Calu3 (cell line): ENCODE measurements at places on chromosomes 7 and 10. TPM values are rescaled to one million over a fixed set of nuclear protein-coding genes. Genes with fewer than 3 reads are reported as not detected.

- no peak for DNase-seq
These were observed 14.5 kb downstream of the GPR146 start for GRCh38 chr7:1058821-1059199.

DNA sequence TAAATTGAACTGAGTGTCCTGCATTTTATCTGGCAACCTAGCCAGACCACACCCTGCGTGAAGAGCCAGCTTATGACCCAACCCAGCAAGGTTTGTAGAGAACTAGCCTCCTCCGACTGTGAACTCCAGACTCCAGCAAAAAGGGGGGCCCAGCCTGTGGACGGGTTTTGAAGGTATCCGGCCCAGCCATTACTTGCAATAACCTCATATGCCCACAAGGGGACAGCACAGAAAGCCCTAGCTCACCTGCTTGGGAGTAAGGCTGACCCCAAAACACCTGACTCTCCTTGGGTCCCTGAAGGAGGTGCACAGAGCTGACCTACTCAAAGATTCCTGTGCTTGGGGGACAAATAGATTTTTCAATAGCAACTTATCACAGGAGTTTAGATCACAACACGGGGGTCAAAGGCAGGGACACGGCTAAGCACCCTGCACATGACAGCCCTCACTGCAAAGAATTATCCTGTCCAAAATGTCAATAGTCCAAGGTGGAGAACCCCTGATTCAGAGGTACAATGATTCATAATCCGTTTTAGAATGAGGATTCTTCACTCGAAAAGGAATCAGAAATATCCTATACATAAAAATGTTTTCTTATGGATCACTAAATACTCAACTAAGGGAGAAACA, 4.6 kb downstream of the TRPV6 start:
- peak; percentile 63 for DNase-seq

- no peak for DNase-seq
These were observed 172.1 kb downstream of the SLC16A9 start for GRCh38 chr10:59537501-59537900.

- no peak for DNase-seq
These were observed 204.2 kb downstream of the DYNC1I1 start for GRCh38 chr7:95976369-95977060.

- no peak for DNase-seq
These were observed 270.8 kb downstream of the ELFN1 start for GRCh38 chr7:1940863-1941262.

DNA sequence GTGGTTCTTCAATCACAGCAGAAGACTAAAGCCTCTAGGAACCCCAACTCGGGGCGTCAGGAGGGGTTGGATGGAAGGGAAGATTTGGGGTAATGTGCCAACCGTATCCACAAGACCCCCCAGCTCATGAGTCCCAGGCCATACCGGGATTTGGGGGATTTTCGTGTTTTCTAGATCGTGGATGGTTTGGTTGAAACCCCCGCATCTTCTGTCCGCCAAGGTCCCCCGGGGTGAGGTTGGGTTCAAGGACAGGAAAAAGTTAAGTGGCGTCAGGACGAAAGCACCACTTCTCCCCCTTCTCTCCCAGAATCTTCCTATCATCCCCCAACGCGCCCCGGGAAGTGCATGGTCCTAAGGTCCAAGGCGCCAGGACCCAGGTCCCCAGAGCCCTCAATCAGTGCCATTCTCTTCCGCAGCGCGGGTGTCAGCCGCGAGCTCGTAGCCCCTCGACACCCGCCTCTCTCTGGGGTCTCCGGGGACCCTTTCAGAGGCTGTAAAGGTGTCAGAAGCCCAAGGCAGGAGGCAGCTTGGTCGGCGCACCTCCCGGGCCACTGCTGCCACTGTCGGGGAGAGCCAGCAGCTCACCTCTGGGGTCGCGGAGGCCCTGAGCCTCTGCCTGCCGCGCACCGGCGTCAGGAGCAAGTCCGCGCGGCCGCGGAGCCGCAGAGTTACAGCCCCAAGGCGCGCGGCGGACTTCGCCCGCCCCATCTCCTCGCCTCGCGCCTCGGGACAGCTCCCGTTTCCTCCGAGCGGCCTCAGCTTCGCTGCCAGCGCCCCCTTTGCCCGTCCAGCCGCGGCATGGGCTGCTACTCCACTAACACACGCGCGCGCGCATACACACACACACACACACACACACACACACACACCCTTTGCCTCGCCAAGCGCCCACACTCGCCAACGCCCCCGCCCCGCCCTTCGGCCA, 1.5 kb downstream of the MKX start:
- DNase-seq = peak; percentile 39

- DNase-seq = no peak
These were observed 122.8 kb downstream of the KAT6B start for GRCh38 chr10:74949034-74949832.

DNA sequence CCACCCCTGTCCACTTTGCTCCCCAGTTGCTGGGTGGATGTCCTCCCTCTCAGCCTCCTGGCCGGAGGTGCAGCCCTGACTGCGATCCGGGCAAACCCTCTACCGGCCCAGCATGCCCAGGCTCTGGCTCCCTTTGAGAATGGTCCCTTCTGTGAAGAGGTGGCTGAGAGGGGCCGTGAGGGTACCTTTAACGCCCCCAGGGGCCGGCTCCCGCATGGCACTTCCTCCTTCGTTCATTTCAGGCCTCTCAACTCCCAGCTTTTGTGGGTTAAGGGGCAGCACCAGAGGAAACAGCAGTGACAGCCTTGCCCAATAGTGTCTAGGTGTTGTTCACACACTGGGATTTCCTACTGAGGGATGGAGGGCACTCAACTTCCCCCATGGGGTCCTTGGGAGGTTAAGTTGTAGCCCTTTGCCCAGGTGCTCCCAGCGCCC, 33.2 kb upstream of the HABP2 start:
- DNase-seq = no peak

GRCh38 chr10:128868481-128868880, 598.6 kb upstream of the MGMT start:
- no peak for DNase-seq

GRCh38 chr7:16091701-16092310, 329.5 kb downstream of the CRPPA start:
- no peak for DNase-seq

- DNase-seq = no peak
These were observed 116.2 kb upstream of the GPR22 start for GRCh38 chr7:107353701-107354100.

- no peak for DNase-seq
These were observed 17.6 kb upstream of the BAZ1B start for GRCh38 chr7:73539709-73540108.

DNA sequence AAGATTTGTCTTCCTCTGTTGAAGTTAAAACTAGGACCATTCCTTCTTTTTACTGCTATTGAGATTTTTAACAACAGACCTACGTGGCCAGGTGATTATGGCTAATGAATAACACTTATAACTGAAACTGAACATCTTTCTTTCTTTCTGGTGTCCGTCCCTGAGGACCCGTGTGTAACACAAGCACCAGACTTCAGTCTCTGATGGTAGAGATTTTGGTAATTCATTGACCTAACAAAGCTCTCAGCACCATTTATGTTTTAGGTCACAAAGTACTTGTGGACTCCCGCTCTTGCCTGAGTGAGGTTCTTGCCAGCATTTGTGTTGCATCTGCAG, 40.4 kb upstream of the TMEM229A start:
- DNase-seq = no peak

DNA sequence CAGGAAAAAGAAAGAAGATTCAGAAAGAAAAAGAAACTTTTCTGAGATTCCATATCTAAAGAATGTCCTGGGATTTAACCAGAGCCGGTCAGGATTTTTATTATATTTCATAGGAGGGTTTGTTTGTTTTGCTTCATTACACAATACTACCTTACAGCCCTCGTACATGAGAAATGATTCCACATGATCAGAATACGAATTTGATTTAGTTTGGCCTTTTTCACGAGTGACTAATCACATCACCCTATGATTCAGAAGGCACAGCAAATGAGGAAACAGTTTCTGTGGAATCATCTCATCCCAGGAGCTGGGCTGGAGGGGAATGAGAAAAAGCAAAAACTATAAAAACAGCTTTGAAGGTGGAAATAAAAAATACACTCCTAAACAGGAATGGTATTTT, 54.7 kb upstream of the VWC2 start:
- DNase-seq = no peak

GRCh38 chr7:1809601-1810258, 139.7 kb downstream of the ELFN1 start:
- DNase-seq = no peak

DNA sequence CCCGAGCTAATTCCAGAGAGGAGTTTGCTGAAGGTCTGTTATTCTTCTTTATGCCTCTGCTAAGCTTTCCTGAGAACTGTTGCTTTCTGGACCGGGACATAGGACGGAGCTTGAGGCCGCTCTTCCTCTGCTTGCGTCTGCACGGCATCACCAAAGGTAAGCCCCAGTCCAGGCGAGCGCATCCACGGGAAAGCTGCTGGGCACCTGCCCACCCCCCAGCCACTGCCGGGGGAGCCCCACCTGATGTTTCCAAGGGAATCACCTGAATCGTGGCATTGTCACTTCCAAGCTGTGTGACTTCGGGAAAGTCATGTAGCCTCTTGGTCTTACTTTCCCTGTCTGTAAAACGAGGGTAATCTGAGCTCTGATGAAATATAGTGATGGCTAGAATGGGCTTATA, 45.1 kb upstream of the PLEKHA1 start:
- DNase-seq = no peak

DNA sequence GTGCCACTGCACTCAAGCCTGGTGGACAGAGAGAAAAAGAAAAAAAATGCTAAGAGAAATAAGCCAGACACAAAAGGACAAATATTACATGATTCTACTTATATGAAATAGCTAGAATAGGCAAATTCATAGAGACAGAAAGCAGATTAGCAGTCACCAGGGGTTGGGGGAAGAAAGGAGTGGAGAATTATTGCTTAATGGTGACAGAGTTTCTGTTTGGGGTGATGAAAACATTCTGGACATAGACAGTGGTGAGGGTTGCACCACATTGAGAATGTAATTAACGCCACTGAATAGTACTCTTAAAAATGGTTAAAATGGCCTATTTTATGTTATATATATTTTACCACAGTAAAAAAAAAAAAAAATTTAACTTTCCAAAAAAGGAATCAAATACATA, 6.4 kb upstream of the NT5C2 start:
- DNase-seq = no peak

DNA sequence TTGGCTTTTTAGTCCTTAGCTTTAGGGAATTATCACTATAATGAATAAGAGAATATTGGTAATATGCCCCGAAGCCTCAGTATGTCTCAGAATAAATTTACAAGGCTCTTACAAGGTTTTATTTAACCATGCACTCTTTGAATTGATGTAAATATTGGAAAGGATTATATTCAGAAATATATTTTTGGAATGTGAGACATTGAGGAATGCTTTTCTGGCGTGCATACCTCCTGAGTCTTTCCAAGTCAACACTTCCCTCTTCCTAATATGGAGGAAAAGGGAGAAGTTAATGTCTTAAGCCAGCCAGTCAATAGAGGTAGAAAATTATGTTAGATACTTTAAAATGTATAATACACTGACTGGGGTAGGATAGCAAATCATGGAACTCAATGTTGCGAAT, 1.2 kb upstream of the OR2F1 start:
- DNase-seq = no peak

- peak; percentile 3 for DNase-seq
These were observed 229.3 kb downstream of the IMMP2L start for GRCh38 chr7:111333010-111333409.

- peak; percentile 6 for DNase-seq
These were observed 14.5 kb downstream of the GPRIN2 start for GRCh38 chr10:46541735-46542566.

- no peak for DNase-seq
These were observed 133.2 kb upstream of the TBX20 start for GRCh38 chr7:35386816-35387706.

DNA sequence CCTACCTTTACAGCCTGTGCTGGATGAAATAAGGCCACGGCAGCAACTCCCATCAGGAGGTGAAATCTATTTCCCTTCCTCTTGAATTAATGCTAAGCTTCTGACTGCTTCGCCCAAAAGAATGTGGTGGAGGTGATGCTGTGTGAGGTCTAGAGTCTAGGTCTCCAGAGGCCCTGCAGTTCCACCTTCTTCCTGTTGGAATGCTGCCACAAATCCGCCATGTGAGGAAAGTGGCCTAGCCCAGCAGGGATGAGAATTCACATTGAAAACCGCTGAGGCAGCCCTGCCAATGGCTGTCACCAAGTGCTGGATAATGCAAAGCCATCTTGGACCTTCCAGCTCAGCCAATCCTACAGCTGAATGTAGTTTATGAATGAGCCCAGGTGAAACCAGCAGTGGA, 28.0 kb downstream of the RHOBTB1 start:
- DNase-seq = peak; percentile 15

DNA sequence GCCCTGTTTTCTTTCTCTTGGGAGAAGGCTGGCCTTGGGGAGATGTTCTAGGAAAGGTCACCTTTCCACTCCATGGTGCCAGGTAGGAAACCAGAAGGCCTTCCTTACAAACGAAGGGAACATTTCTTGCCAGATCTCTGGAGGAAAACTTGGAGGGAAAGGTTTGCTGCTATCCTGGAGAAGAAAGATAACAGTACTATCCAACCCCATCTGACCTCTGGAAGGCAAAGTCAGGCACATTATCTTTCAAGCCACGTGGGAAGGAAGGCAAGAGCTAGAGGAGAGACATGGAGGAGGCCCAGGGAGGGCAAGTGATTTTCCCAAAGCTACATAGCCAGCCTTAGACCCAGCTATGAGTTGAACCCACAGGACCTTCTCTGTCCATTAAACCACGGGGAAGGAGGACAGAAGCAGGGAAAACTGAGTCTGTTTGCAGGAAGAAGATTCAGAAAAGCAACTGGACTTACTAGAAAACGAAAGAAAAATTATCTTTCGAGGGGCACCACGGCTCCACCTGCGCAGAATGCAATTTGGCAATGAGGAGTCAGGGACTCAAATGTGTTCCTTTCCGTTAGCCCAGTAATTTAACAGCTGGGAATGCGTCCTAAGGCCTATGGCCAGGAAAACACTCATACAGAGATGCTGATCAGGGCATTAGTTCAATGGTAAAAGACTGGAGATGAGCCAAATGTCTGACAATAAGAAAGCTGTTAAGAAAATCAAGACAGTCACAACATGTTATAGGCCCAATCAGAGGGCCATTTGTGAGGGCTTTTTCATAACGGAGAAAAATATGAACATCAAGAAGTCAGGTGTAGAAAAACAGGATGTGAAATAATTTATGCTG, 32.0 kb upstream of the PSAP start:
- no peak for DNase-seq

DNA sequence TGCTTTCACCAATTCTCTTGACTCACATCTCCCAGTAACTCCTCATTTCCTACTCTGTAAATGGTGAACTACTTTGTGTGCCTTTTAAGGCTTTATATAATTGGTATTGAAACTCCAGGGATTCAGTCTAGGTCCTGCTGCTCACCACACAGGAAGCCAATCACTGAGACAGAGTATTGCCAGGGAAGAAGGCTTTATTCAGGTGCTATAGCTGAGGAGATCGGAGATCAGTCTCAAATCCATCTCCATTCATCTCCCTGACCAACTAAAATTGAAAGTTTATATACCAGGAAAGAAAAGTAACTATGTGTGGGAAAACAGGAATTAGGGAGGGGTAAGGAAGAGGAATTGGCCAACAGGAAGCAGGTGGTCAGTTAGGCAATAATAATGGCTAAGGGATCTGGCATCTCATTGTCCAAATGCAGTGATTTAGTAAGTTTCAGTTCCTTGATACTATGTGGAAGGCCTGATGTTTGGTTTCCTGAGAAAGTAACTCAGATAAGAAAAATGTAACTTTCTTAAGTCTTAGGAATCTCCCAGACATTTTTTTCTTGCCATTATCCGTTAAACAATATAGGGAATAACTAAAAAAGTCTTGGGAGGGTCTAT, 10.2 kb upstream of the SDHAF3 start:
- no peak for DNase-seq

Gene AGMO
- 13.2 and 13.9 TPM in 2 replicates for total RNA-seq

Gene TMEM120A
- total RNA-seq = 19.3 and 30.8 TPM in 2 replicates

Gene KEL
- total RNA-seq = not detected in 2 replicates

Gene TMEM178B
- total RNA-seq = 1.5 and 4.6 TPM in 2 replicates

Gene ZNF365
- total RNA-seq = 4.0 and 4.3 TPM in 2 replicates
